ENCODE measurements at places on chromosomes 7 and 10.

DNA sequence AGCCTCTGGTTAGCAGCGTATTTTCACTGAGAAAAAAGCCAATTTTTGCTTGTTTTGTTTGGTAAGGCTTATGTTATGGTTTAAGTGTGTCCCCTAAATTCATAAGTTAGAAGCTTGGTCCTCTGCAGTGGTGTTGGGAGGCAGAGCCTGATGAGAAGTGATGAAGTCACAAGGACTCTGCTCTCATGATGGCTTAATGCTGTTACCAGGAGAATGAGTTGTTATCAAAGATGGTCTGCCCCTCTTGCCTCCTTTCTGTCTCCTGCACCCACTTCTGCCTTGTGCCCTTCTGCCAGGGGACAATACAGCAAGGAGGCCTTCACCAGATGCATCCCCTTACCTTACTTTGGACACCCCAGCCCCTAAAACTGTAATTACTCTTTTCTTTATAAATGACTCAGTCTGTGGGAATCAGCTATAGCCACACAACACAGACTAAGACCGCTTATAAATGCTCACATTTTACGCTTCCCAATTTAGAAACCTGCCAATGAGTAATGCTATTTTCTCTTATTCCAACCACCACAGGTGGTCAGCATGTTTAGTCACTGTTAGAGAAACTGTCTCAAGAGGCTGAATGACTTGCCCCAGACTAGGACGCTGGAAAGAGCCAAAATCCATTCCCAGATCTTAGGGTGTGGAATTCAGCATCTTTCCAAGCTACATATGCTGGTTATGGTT, 6.1 kb upstream of the PKD1L1 start:
- DNase-seq, result no peak

- DNase-seq, result no peak
Observed at GRCh38 chr7:75654855-75655254, 83.9 kb downstream of the HIP1 start.

- DNase-seq, result peak; percentile 74
Observed at GRCh38 chr7:1065585-1066241, 21.4 kb downstream of the GPR146 start.

- DNase-seq, result no peak
Observed at GRCh38 chr10:89744026-89744425, 42.6 kb downstream of the KIF20B start.

- no peak for DNase-seq
Observed at GRCh38 chr10:47409866-47410256, 25.8 kb upstream of the ZNF488 start.

GRCh38 chr10:14751014-14751896, 23.4 kb downstream of the FAM107B start:
- DNase-seq, result peak; percentile 52

DNA sequence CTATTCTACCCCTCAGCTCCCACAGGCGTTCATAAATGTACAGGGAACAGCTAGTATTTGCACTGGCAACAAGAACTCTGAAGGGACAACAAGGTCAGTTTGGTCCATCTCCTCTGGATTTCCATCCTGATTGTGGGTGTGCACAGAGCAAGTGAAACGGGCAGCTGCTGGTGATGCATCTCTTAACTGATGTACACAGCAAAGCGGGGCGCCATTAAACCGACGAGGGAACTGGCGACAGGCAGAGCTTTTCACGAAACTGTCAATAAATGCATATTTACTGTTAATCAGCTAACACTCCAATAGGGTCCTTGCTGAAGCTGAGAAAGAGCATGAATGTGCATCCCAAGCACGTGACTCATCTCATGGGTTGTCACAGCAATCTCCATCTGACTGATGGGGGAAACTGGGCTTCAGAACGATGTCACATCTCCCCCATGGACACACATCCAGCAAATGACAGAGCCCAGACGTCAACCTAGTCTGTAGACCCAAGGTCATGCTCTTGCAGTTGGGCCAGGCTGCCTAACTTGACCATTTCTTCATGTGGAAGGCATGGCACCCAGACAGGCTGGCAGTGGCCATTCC, 54.2 kb downstream of the FAM53B start:
- DNase-seq, result no peak

- no peak for DNase-seq
Observed at GRCh38 chr10:5355594-5356301, 9.0 kb upstream of the UCN3 start.

DNA sequence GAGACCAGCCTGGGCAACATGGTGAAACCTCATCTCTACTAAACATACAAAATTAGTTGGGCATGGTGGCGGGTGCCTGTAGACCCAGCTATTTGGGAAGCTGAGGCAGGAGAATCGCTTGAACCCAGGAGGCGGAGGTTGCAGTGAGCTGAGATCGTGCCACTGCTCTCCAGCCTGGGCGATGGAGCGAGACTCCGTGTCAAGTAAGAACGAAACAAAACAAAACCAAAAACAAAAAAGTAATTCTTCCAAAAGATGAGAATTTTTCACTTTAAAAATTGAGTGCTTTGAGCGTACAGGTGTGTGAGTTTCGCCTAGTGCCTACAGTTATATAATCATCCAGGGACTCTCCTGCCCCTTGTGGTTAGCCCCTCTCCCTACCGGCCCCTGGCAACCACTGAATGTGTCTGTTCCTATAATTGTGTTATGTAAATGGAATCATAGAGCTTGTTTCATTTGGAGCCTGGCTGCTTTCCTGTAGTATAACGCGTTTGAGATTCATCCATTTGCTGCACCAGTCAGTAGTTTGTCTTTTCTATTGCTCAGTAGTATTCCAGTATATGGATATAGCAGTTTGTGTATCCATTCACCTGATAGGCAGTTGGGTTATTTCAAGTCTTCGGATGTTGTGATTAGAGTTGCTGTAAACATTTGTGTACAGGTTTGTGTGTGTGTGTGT, 80.0 kb downstream of the RBM33 start:
- peak; percentile 60 for DNase-seq

DNA sequence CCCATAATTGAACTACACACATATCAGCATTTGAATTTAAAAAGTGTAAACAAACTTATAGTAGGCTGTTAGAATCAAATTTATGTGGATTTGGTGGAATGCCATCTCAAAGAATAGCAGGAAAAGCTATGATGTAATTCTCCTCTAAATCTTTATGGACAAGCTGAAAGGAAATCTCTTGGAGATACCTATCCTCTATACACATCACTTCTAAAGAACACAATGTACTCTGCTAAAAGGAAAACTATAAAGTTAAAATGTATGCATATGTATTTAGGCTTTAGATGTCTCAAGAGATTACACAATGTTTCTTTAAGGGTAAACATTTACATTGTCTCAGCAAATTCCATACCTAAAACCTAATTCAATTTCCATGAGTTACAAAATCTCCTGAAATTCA, 323.3 kb downstream of the CRPPA start:
- DNase-seq, result no peak

DNA sequence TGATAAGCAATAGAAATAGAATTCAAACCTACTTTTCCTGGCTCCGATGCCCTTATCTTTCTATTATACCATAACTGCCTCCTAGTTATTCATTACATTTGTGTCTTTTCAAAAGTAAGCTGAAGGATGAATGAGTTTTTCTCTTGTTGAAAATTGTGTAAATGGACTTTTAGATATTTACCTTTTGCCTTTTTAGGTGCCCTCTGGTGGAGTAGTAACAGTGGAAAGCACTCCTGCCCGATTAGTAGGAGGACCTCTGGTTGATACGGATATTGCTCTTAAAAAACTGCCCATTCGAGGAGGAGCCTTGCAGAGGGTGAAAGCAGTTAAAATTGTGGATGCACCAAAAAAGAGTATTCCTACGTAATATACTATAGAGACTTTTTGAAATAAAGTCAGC, 11.2 kb downstream of the FAM237B start:
- no peak for DNase-seq

DNA sequence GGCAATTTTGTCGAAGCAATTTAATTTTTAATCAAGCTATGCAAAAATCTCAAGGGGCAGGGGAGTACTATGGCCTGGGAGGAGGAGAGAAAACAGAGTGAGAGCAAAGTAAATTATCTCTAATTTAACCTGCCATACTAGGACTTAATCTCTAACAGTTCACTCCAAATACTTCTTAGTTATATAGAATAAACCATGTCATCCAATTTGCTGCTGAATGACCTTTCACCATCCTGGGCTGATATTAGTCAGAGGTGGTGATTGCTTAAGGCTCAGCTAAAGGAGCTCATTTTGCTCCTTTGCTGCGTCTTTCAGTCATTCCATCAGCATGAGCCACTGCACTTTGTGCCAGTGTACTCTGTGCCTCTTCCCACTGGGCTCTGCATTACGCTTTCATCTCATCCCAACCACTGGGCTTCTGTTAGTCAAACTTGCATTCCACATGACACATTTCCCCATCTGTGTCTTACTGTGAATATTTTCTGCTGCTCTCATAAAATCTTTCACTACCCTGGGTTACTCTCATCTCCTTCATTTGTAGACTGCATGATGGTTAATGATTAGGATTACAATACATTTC, 84.3 kb downstream of the CD36 start:
- no peak for DNase-seq

- no peak for DNase-seq
Observed at GRCh38 chr7:30848121-30848855, 63.4 kb upstream of the AQP1 start.

- DNase-seq, result no peak
Observed at GRCh38 chr10:62671104-62671503, 133.4 kb upstream of the ADO start.

- DNase-seq, result no peak
Observed at GRCh38 chr10:65675236-65675635, 1250.6 kb upstream of the LRRTM3 start.

GRCh38 chr10:110487411-110488331, 10.0 kb upstream of the DUSP5 start:
- DNase-seq, result no peak

DNA sequence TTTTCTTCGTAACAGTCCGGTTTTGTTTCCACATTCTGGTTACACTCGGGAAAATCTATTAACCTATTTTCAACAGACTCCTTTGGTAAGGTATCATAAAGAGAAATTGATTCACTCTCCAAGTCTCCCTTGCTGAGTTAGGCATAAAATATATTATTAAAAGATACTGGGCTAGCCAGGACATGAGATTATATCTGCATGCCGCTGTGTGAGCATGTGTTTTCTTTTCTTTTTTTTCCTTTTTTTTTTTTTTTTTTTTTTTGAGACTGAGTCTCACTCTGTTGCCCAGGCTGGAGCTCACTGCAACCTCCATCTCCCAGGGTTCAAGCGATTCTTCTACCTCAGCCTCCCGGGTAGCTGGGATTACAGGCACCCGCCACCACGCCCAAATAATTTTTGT, 23.0 kb upstream of the SFMBT2 start:
- DNase-seq, result no peak
